ENCODE measurements at places on chromosomes 13 and 19.
A peak's percentile ranks its signal among the peaks of the same experiment; 100 is the strongest.

GRCh38 chr13:54449922-54450321 lies 1421.3 kb downstream of the OLFM4 start:
- no peak for DNase-seq

DNA sequence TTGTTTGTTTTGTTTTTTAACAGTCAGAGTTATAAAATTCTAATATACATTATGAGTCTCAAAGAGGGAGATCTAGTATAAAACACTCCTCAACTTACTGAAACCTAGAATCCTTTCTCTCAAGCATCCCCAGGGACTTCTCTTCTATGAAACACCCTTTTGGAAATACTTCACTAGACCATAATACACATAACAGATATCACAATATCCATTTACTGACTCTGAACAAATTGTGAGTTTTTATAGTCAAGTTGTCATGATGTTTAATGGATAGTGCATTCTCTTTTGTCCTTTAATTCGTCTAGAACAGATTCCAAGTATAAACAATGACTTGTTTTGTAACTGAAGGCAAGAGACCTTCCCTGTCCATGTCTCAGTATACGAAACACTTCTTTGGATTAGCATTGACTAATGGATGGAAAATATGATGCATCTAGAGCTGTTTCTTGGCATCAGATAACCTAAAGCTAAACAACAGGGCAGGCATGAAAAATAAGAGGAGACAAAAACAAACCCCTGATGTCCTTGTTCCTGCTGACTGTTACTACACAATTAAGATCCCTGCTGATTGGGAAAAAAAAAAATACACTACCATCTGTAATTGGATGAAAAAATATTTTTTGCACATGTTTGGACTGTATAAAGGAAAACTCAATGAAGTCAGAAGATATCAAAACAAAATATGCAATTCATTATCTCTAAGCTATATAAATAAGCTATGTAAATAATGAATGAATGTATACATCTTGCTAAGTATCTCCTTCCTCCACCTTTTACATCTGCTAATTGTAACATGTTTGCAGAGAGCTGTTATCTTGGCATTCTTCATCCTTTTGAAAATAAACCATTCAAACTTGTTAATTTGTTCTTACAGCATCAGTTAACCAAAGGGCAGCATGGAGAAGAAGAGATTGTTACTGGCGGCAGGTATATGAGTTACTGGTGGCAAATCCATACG lies 214.2 kb downstream of the LACC1 start:
- no peak for DNase-seq

DNA sequence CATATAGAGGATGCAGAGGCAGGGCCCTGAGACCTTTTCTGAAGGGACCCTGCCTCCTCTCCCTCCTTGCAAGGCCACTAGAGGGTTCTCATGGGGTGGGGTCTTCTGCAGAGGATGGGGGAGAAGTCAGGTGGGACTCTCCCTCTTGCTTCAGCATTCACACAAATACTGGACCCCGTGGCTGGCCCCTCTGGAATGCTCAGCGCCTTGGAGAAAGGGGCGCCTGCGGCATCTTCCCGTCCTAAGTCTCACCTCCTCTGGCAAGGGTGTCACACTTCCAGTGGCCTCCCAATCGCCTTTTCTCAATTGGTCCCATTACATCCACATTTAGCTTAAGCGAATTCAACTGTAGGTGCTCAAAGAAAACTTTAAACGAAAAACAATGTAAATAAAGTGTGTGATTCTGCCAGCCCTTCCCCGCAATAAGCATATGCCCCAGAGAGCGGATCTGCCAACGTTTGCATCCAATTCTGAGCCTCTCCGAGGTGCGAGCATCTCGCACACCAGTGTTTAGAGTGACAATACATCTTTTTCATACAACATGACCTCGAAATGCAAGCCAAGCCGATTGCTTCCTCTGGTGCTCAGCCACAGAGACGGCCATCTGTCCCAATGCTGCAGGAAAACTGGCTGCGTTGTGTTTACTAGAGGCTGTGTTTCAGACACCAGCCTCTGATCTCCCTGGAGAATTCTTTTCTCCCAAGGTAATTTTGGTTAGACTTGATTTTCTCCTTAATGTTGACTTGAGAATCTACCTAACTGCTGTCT lies 69.1 kb upstream of the WASF3 start:
- DNase-seq = no peak

GRCh38 chr19:14821937-14822336 lies 13.0 kb downstream of the OR7A5 start:
- DNase-seq = no peak

DNA sequence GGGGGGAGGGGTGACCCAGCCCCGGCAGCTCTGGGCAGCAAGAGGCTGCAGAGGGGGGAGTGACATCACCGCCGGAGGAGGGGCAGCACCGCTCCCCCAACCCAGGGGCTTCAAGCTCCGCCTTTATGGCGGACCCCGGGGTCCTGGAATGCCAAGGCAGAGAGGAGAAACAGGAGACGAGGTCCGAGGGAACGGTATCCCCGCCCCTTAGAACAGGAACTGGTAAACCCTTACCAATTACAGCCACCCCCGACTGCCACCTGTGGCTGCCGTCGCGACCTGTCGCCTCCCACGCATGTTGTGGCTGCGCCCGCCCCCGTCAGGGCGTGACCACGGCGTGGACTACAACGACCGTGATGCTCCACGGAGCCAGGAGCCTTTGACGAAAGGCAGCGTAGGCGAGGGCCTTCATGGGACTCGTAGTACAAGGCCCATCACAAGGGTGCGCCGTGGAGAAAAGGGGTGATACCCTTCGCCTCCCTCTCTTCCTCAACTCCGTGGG lies 4.1 kb upstream of the KCNC3 start:
- peak; percentile 97 for DNase-seq

Data from right kidney (tissue), 9 donors.